ENCODE measurements at places on chromosomes 5 and 9.
A peak's percentile ranks its signal among the peaks of the same experiment; 100 is the strongest.

DNA sequence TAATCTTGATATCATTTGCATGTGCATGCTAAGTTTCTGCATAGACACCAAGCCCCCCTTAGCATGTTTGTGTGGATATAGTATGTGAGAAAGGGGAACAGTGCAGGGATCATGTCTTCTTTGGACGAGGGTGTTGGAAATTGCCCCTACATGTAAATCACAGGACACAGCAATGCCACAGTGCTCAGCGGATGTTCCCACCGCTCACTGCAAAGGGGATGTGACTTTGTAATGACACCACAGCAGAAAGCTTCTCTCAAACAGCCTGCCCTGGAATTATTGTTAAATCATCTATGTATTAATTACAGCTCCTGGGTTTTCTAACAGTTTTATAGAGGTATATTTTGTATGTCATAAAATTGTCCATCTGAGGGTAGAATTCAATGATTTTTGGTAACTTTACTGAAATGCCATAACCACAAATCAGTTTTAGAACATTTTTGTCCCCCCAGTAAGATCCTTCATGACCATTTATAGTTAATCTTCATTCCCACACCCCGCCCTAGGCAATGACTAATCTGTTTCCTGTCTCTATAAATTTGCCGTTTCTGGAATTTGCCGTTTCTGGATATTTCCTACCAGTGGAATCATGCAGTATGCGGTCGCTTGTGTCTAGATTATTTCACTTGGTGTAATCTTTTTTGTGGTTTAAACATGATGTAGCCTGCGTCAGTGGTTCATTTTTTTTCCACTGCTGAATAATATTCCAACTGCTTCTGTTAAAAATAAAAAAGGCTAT, 648.5 kb upstream of the WWC1 start:
- DNase-seq = no peak

DNA sequence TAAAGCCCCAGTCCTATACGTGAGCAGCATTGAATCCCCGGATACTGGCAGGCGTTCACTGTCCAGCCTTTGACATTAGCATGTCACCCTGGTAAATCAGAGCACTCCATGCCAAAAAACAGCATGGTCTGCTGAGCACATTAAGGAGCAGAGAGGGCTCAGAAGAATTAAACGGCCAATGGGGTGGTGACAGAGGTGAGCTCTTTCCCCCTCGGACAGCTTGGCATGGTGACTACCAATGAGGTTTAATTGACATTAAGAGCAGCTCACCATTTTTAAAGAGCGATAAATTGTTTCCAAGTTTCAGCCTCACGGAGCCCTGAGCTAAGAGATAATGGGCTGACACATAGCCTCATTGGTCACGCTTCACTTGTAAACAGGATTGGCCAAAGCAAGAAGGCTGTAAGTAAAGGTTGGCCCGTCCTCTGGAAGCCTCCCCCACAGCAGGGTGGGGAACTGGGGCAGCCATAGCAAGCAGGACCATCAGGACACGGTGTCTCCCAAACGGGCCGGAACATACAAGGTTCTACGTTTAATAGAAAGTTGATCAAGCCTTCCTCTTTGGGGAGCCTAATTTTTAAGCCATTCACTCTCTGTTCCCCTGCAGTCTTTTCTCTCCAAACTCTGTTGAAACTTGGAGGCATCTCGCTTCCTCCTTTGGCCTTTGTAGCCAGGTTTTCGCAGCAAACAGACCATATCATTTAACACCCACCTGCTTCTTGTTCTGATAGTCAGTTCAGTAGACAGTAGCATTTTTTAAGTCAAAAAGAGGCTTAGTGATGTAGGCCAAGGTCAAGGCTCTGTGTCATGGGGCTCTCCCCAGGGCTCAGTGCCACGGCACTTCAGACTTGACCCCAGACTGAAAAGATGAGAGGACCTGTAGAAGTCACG, 25.9 kb downstream of the QRFP start:
- peak; percentile 73 for DNase-seq

- DNase-seq = no peak
Observed at GRCh38 chr5:134649163-134649835, 714 bp downstream of the SEC24A start.

- no peak for DNase-seq
Observed at GRCh38 chr5:168348084-168348414, 56.6 kb downstream of the WWC1 start.

- DNase-seq = no peak
Observed at GRCh38 chr9:125601961-125602360, 105.0 kb downstream of the MAPKAP1 start.

GRCh38 chr5:126366199-126366560, 57.0 kb upstream of the GRAMD2B start:
- DNase-seq = no peak

GRCh38 chr9:130660326-130660682, 4.1 kb upstream of the PRDM12 start:
- no peak for DNase-seq

DNA sequence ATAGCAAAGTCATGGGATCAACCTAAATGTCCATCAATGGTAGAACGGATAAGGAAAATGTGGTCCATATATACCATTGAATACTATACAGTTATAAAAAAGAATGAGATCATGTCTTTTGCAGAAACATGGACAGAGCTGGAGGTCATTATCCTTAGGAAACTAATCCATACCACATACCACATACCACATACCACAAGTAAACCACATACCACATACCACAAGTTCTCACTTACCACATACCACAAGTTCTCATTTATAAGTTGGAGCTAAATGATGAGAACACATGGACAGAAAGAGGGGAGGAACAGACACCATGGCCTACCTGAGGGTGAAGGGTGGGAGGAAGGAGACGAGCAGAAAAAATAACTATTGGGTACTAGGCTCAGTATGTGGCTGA, 154.6 kb upstream of the GHR start:
- no peak for DNase-seq

GRCh38 chr5:145295236-145295835, 539.8 kb downstream of the PRELID2 start:
- no peak for DNase-seq

GRCh38 chr9:134365791-134366222, 39.6 kb downstream of the RXRA start:
- peak; percentile 92 for DNase-seq

GRCh38 chr5:112492291-112492690, 73.2 kb upstream of the EPB41L4A start:
- peak; percentile 16 for DNase-seq

GRCh38 chr9:110241260-110241857, 14.9 kb downstream of the TXN start:
- no peak for DNase-seq
